CD14-positive monocyte (primary cell): ENCODE measurements at places on chromosomes 4 and X.
A peak's percentile ranks its signal among the peaks of the same experiment; 100 is the strongest.

DNA sequence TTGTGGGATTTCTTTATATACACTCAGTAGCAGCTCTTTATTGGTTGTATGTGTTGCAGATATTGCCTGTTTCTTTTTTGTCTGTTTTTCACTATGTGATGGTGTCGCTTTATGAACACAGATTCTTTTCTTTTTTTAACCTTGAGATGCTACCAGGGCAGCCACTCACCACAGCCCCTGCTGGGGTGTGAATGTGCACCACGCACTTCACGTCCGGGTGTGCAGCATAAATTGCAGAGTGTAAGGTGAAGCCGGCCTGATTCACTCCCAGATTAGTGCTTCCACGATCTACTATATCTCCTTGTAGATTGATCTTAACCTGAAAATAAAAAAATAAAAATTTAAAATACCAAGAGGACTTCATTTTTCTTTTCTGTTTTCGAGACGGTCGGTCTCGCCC, 71.4 kb downstream of the FAM193A start:
- DNase-seq: no peak

- DNase-seq: no peak
Observed at GRCh38 chrX:24306440-24306839, 7.4 kb downstream of the SUPT20HL2 start.

DNA sequence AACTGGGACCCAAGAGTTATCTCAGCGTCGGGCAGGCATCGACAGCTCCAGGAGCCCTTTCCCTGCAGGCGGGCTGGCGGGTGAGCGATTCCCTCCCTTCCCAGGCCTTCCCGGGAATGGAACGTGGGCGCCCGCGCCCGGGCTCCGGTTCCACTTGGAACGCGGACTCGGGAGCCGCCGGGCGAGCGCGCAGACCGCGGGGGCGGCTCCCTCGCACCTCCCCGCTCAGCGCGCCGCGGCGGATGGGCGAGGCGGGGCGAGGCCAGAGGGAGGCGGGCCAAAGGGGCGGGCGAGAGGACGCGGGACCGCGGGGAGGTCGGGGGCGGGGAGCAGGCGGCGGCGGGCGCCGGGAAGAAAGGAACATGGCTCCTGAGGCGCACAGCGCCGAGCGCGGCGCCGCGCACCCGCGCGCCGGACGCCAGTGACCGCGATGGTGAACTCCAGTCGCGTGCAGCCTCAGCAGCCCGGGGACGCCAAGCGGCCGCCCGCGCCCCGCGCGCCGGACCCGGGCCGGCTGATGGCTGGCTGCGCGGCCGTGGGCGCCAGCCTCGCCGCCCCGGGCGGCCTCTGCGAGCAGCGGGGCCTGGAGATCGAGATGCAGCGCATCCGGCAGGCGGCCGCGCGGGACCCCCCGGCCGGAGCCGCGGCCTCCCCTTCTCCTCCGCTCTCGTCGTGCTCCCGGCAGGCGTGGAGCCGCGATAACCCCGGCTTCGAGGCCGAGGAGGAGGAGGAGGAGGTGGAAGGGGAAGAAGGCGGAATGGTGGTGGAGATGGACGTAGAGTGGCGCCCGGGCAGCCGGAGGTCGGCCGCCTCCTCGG, at the start of gene PKD2:
Gene PKD2, plus strand, starts transcription at position 332 of the 818 bp plus-strand sequence. Its CDS starts 99 bp downstream, at position 431.
- DNase-seq: peak; percentile 38

DNA sequence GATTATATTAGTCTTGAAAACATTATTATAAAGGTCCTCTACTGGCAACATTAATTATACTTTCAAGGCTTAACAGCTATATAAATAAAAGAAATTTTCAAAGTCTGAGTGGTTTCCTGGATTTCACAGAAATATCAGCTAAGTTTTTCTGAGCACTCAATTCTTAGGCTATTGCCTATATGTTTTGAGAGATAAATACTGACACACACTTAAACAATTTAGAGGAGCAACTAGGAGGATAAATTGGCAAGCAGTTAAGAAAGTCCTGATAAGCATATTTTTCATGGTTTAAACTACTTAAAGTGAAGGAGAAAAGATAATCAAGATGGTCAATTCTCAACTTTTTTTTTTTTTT, 2.7 kb upstream of the MGARP start:
- no peak for DNase-seq

DNA sequence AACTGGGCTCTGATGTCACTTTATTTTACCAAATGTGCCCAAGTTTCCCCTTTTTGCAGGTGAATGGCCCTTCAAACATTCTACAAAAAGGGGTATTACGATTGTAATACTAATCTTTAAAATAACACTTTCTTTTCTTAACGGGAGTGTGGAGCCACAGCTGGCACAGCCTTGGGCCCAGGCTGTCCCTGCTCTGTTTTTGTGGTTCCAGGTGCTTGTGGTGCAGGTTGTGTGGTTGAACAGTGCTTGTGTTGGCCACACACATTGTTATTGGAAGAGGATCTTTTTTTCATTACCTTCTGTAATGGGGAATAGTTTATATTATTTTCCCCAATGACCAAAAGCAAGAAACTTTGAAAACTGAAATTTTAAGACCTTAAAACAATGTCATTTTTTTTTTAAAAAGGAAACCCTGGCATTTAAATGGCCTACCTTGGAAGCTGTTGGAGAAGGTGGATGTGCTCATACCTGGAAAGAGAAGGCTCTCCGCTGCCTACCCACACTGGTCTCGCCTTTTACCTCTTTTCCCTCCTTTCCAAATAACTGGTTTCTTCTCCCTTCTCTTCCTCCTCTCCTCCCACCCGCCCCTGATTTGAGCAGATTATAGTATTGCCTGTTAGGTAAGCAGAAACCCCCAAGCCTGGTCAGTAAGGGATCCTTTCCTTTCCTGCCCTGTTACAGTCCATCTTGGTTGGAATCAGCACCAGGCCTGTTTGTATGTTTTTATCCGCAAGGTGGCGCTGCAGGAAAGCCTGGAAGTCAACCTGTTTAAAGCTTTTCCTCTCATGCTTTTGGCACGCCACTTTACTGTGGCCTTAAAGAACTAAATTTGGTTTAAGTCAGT, 28.6 kb downstream of the HADH start:
- peak; percentile 62 for DNase-seq

GRCh38 chr4:116391020-116391419, 694.4 kb downstream of the TRAM1L1 start:
- no peak for DNase-seq

GRCh38 chr4:55729351-55730279, 90.0 kb upstream of the EXOC1L start:
- no peak for DNase-seq

GRCh38 chr4:105625214-105625613, 72.8 kb downstream of the ARHGEF38 start:
- no peak for DNase-seq

DNA sequence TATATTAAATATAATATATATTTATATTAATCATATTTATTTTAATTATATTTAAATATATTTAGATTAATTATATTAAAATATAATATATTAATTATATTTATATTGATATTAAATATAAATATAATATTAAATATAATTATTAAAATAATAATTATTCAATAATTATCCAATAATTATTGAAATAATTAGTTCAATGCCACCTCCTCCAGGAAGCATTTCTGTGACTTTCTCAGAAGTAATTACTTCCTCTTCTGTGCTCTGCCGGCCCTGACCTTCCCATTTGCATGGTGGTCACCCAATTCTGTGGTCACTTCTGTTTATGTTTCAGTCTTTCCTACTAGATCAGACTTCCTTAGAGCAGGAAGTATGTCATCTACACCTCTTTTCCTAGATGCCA, 45.8 kb downstream of the EVC2 start:
- DNase-seq: no peak

DNA sequence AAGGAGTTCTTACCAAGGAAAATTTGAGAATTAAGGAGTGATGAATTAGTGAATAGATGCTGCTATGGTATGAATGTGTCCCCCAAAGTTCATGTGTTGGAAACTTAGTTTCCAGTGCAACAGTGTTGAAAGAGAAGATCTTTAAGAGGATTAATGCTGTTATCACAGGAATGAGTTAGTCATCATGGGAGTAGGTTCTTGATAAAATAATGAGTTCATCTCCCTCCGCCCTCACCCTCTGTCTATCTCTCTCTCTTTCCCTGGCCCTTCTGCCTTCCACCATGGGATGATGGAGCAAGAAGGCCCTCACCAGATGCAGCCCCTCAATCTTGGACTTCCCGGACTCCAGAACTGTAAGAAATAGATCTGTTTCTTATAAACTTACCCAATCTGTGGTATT, 38.3 kb upstream of the KLHL8 start:
- DNase-seq: no peak

GRCh38 chr4:104025251-104025650, 305.5 kb upstream of the TACR3 start:
- no peak for DNase-seq

DNA sequence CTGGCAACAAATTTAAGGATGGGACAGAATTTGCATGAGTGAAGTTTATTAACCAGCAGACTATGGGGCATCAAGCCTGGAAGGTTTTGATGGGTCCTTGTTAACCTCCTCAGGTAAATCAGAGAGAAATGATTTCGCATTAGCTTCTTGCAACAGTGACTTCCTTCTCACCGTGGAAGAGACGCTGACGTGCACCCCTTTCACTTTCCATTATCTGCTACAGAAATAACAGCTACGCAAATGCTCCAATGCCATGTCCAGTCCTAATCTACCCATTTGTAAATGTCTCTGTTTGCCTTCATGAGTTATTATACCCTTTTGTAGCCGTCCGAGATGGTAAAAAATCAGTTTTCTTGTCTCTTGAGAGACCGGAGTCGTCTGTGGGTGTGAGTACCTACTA, 100.3 kb downstream of the SLC34A2 start:
- DNase-seq: no peak

- no peak for DNase-seq
Observed at GRCh38 chrX:1870421-1870820, 255.6 kb downstream of the ASMT start.

DNA sequence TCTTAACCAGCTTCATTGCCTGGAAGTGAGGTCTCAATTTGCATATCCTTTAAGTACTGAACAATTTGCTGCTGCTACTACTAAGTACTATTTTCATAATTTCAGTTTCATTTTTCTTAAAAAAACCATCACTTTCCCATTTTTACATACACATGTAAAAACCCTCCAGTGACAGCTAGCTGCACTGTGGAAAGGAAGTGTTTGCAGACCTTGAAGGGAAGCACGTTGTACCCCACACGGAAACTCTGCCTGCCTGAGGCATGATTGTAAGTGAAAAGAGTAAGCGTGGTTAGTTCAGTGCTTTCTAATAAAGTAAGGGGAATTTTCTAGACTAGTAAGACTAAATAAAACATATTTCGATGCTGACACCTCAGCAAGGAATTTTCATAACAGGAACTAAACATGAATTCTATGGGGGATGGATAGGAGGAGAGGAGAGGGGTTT, 103.6 kb downstream of the RAPGEF2 start:
- DNase-seq: peak; percentile 15

GRCh38 chrX:42832764-42833549, 55.0 kb upstream of the PPP1R2C start:
- no peak for DNase-seq

DNA sequence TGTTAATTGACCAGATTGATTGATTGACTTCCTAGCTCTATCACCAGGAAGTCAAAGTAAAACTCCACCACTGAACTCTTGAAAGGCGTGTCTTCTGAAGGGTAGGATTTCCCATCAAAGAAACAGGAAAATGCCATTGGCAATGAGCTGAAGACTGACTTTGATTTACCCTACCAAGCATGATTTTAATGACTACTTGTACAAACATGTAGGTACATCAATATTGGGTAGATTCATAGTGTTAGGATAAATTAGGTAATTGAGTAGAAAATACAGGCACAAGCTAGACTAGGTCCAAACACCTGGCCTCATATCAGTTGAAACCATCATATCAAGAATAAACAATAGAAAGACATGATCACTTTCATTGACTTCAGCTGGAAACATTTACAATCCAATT, 53.2 kb upstream of the ATXN3L start:
- no peak for DNase-seq

DNA sequence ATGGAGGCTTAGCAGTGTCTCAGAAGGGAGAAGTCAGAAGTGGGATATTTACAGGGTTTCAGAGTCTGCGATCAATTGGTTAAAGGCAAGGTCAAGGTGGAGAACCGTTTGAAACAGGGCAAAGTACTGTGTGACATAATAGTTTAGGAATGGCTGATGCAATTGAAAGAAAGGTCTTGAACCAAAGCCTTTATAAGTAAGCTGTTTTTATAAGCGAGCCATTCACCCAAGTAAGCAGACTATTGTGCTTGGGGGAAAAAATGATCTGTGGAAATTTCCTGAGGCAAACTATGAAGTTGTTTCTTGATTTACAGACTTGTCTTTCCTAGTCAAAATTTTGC, 327.3 kb downstream of the CAMK2D start:
- no peak for DNase-seq

- DNase-seq: no peak
Observed at GRCh38 chr4:140020457-140021361, 133.3 kb downstream of the MAML3 start.

DNA sequence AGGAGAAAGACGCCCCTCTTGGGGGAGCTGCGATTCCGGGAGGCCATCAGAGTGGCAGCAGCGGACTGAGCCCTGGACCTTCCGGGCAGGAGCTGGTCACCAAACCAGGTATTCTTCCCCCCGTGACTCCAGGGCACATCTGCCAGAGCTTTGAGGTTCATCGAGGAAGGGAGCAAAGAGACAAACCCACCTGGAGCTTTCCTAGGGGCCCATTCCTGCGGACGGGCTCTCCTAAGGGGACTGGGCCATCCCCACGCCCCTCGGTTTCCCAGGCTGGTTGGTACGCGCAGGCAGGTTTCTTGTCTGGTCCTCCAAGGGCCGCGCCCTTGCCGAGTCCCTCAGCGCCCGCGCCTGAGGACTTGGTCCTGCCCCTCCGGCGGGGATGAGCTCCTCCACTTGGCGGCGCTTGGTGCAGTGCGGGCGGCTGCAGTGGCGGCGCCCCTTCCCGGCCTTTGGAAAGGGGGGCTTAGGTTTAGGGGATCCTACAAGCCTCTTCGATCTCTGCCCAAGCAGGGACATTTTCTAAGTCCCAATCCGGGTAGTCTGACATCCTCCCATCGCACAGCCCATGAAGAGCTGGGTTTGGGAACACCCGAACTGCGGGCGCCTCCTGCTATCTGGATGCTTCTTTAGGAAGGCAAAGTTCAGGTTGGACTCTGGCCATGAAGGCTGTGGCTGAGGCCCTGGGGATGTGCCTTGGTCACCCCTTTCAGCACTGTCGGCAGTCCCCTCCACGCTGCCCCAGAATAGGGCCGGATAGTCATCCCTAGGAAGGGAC, 538 bp downstream of the STBD1 start:
- peak; percentile 28 for DNase-seq

DNA sequence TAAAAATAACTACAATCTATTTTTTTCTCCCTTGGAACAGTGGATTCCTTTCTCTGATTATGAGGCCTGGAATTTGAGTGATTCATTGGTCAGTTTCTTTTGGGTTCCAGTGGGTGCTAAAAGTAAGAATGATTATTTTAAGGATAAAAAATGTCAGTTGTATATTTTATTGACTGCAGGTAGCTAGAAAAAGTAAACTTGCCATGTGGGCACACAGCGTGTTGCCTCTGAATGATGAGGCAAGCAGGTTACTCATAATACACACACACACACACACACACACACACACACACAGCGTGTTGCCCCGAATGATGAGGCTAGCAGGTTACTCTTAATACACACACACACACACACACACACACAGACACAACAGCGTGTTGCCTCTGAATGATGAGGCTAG, 13.8 kb downstream of the GALNT7 start:
- peak; percentile 27 for DNase-seq
